ENCODE measurements at places on chromosomes 7 and 10.

- H3K4me3 ChIP-seq: no peak overlapping the region
- DNase-seq: no peak
- no peak overlapping the region for H3K27ac ChIP-seq
- H3K4me1 ChIP-seq: no peaks in the 10 kb centered on the region
Observed at GRCh38 chr10:35412900-35413491, 76.7 kb downstream of the CCNY start.

- no peak for DNase-seq
- no peaks in the 10 kb centered on the region for H3K36me3 ChIP-seq
- H3K4me3 ChIP-seq: no peak overlapping the region
- no peaks in the 10 kb centered on the region for H3K27me3 ChIP-seq
Observed at GRCh38 chr7:7517754-7518153, 17.9 kb downstream of the COL28A1 start.

GRCh38 chr7:141071260-141071854 lies 2.5 kb upstream of the TMEM178B start:
- H3K4me3 ChIP-seq: peak overlapping the region; percentile 53
- H3K4me1 ChIP-seq: peaks cover 4% of the 10 kb centered on the region
- H3K27ac ChIP-seq: no peak overlapping the region
- H3K36me3 ChIP-seq: no peaks in the 10 kb centered on the region

- peaks cover 35% of the 10 kb centered on the region for H3K27me3 ChIP-seq
- H3K4me3 ChIP-seq: no peak overlapping the region
- H3K27ac ChIP-seq: no peak overlapping the region
- H3K4me1 ChIP-seq: no peaks in the 10 kb centered on the region
Observed at GRCh38 chr10:89537364-89537763, 2.0 kb upstream of the SLC16A12 start.

DNA sequence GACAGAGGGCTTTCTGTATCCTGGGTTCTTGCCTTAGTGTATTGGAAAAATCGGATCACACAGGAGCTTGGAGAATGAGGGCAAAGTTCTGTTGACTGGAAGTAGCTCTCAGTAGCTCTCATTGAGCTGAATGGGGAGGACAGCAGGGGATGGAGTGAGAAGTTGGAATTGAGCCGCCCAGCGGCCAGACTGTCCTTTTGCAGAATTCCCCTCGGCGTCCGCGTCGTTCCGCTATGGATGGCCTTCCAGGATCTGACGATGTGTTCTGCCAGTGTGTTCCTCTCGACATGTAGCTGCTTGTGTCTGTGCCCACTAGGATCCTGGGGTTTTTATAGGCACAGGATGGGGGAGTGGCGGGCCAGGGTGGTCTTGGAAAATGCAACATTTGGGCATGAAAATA lies 351.8 kb upstream of the SEMA3A start:
- no peaks in the 10 kb centered on the region for H3K36me3 ChIP-seq
- H3K4me3 ChIP-seq: no peak overlapping the region

GRCh38 chr7:69808391-69808790 lies 210.1 kb downstream of the AUTS2 start:
- no peak for DNase-seq
- no peaks in the 10 kb centered on the region for H3K36me3 ChIP-seq

GRCh38 chr10:132640326-132641125 lies 102.9 kb downstream of the INPP5A start:
- H3K27me3 ChIP-seq: no peaks in the 10 kb centered on the region
- H3K4me3 ChIP-seq: no peak overlapping the region
- H3K4me1 ChIP-seq: peaks cover 10% of the 10 kb centered on the region
- no peaks in the 10 kb centered on the region for H3K36me3 ChIP-seq
- DNase-seq: no peak
- no peak overlapping the region for H3K27ac ChIP-seq

GRCh38 chr7:70569335-70569819 lies 562.6 kb upstream of the GALNT17 start:
- no peak overlapping the region for H3K4me3 ChIP-seq
- DNase-seq: no peak
- no peak overlapping the region for H3K27ac ChIP-seq
- H3K4me1 ChIP-seq: no peaks in the 10 kb centered on the region
- no peaks in the 10 kb centered on the region for H3K36me3 ChIP-seq
- no peaks in the 10 kb centered on the region for H3K27me3 ChIP-seq

DNA sequence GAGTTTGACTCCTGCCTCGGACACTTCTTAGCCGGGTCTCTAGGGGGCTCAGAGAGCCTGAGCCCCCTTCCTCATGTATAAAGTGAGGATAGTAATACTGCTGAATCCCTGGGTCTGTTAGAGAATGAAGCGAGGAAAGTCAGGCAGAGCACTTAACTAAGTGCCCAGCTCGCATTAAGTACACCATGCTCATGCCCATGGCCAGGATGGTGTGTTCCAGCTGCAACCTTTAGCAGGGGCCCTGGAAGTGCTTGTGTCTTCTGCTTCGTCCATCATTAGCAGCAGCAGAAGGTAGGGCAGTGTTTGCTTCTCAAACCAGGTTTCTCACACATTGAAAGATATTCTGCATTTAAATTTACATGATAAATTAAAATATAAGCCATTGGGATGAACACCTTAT lies 27.3 kb upstream of the WDFY4 start:
- no peaks in the 10 kb centered on the region for H3K36me3 ChIP-seq
- H3K27me3 ChIP-seq: no peaks in the 10 kb centered on the region
- no peak for DNase-seq
- H3K4me3 ChIP-seq: no peak overlapping the region
- H3K4me1 ChIP-seq: no peaks in the 10 kb centered on the region

DNA sequence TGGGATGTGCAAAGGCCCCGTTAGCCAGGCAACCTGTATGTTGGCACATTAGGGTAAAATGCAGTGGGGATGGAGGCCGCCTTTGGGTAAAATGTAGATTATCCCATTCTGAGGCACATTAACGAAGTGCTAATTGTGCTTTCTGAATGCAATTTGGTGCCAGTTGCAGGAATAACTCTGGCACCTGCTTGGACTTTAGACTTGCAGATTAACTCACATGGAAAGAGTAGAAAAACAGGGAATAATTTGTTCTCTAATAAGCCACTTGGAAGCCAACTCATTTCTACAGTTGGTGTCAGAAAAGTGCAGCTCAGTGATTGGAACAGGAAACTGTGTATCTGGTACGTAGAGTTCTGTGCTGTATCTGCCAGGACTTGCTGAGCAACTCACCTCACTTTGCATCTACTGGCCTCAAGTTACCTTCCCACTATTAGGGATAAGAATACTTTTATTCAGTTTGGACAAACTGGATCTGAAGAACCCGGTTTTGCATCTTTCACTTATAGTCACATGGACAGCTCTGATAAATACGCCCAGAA lies 377.4 kb upstream of the PODXL start:
- H3K27ac ChIP-seq: no peak overlapping the region
- H3K36me3 ChIP-seq: no peaks in the 10 kb centered on the region
- no peaks in the 10 kb centered on the region for H3K4me1 ChIP-seq
- H3K27me3 ChIP-seq: no peaks in the 10 kb centered on the region
- no peak overlapping the region for H3K4me3 ChIP-seq
- no peak for DNase-seq

GRCh38 chr10:103086261-103086660 lies 106.8 kb downstream of the NT5C2 start:
- peaks cover 17% of the 10 kb centered on the region for H3K36me3 ChIP-seq
- DNase-seq: no peak
- no peak overlapping the region for H3K4me3 ChIP-seq
- H3K4me1 ChIP-seq: no peaks in the 10 kb centered on the region

GRCh38 chr7:29297194-29297890 lies 102.8 kb downstream of the CHN2 start:
- no peak overlapping the region for H3K4me3 ChIP-seq
- no peak for DNase-seq
- no peaks in the 10 kb centered on the region for H3K27me3 ChIP-seq
- no peak overlapping the region for H3K27ac ChIP-seq
